Vein endothelial cell (primary cell): ENCODE measurements at places on chromosomes 5 and 9. TPM values are rescaled to one million over a fixed set of nuclear protein-coding genes. Genes with fewer than 3 reads are reported as not detected.

AK8 gene
- 0.10 TPM in 1 of 2 replicates, not detected in the other for total RNA-seq

CEL gene
- total RNA-seq = under 0.01 and 0.29 TPM in 2 replicates

CYLC2 gene
- total RNA-seq = not detected in 2 replicates

WNK2 gene
- not detected in 2 replicates for total RNA-seq

HTR1A gene
- total RNA-seq = not detected in 2 replicates

SLC45A2 gene
- 0.10 TPM in 1 of 2 replicates, not detected in the other for total RNA-seq

NXNL2 gene
- total RNA-seq = not detected in 2 replicates

GPR21 gene
- total RNA-seq = 1.3 TPM in 2 replicates
